NCI-H524 (cell line): ENCODE measurements at places on chromosomes 11 and 22.

DNA sequence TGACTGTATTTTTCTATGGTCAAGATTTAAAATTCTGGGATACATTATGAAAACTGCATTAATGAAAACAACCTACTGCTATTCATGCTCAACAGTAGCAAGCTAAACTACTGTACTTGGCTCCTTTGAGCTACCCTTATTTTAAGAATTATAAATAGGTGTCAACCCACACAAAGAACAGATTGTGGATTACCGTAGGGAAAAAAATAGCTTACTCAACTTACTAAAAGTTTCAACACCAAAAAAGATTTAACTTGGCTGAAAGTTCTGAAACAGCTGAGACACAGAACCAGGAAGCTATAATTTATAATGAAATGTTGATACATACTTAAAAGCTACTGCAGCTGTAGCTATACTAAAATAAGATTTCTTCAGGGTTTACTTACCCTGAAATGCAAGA, 10.1 kb downstream of the LIN7C start:
- DNase-seq = no peak

DNA sequence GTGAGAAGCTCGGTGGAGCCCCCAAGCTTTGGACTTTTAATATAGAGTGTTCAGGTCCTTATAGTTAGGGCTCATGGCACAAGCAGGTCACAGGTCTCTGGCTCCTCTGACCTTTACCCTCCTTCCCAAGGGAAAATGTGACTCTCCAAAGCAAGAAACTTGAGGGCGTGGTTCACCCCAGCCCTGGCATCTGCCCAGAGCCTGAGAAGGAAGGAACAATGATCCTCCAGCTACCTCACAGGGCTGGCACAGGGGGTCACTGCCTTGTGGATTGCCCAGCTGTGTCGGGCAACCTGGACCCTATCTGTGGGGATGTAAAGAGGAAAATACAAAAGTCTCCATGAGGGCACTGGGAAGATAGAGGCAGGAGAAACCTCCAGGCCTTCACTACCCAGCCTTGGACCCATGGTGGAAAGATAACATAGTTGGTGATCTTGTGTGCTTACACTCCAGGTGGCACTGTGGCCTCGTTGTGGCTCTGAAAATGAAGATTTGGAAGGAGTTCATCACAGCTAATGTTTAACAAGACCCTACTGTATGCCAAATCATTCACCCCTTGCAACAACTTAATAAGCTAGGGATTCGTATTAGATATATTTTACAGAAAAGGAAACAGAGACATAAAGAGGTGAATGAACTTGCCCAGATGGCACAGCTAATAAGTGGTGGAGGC, 3.8 kb upstream of the ZNF195 start:
- DNase-seq = no peak

DNA sequence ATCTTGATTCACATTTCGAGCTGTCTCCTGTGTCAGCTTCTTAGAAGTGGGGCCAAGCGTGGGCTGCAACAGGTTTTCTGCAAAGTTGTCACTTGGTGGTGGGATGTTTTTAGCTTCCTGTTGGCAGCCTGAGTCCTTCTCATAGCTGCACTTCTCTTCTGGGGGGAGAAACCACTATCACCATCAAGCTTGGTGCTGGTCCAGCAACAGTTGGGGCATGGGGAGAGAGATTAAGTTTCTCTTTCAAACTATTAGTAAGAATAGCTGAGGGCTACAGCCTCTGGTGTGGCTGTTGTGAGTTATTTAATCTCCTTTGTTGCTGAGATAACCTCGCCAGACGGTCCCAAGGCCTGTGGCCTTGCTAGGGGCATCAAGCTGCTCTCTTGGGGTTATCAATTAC, 123.3 kb upstream of the CRYBB3 start:
- no peak for DNase-seq

DNA sequence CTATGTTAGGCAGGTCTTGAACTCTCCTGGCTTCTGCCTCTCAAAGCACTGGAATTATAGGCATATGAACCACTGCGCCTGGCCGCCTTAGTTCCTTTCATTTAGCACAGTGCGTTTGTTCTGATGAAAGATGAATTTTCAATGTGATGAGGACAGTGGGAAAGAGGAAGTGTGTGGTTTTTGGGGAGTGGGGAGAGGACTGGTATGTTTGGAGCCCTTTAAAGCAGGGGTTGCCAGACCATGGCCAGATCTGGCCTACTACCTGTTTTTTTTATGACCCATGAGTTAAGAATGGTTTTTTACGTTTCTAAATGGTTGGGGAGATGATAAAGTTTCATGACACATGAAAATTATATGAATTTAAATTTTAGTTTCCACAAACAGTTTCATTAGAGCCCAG, 12.5 kb downstream of the ATXN10 start:
- no peak for DNase-seq

- DNase-seq = no peak
These were observed 121.5 kb downstream of the RRAS2 start for GRCh38 chr11:14237444-14237961.

GRCh38 chr11:81496601-81497000, 1237.1 kb downstream of the FAM181B start:
- no peak for DNase-seq

GRCh38 chr11:69942333-69942820, 123.2 kb upstream of the FGF3 start:
- DNase-seq = no peak

DNA sequence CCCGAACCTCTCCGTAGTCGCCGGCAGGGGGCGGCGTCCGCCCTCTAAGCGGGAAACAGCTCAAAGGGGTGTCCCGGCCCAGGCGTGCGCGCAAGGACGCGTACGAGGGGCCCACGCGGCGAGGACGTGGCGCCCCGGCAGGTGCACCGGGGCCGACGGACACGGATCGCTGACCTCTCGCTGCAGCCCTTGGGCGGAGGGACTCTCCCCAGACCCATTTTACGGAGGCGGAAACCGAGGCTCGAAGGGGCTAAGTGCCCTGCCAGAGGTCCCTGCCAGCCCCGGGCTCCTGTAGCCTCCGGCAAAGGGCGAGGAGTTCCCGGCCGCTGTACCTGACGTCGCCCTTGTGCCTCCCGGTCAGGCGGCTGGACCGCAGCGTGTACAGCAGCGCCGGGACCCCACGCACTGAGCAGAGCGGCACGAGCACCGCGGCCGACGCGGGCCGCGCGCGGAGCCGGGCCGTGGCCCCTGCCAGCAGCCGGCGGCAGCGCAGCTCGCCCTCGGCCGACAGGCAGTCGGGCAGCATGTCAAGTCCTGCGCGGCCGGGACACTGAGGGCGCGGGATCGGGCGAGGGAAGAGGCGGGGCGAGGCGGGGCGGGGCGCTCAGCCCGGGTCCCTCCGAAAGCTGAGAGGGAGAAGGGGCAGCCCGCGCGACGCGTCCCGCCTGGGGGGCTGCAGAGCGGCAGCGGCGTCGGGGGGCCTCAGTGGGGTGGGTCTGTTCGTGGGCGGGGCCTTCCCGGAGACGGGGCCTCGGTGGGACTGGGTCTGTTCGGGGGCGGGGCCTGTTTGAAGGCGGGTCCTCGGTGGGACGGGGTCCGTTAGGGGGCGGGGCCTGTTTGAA, at the start of gene NUDT8:
Gene NUDT8 (minus strand): TSS at position 552 of the 842 bp plus-strand sequence. CDS start 26 bp downstream, at position 526.
- DNase-seq = peak; percentile 73

- DNase-seq = peak; percentile 27
These were observed 1.8 kb downstream of the RASSF10 start for GRCh38 chr11:13010749-13011465.

DNA sequence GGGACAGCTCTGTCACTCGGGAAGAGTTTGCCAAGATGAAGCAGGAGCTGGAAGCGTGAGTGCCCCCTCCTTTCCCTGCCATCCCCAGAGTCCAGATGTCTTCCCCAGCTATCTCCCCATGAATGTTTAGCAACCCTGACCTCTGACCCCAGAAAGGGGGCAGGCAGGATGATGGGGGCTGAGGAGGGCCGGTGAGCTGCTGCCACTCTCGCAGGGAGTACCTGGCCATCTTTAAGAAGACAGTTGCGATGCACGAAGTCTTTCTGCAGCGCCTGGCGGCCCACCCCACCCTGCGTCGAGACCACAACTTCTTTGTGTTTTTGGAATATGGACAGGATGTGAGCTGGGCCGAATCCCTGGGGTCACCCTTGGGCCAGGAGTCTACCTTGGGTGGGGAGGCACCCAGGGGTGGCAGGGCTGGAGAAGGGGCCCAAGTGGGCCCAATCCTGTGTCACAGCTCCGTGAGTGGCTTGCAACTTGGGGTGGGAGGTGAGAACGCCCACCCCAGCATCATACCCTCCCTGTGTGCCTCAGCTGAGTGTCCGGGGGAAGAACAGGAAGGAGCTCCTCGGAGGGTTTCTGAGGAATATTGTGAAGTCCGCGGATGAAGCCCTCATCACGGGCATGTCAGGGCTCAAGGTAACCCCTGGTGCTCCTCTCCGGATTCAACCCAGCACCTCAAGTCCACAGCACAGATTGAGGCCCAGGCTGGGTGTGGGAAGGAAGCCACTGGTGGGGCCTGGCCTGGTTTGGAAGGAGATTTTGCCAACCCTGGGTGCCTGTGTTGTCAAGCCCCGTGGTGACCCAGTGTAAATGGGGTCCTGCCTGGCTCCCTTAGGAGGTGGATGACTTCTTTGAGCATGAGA, 7.5 kb downstream of the CFL1 start:
- DNase-seq = no peak

- DNase-seq = no peak
These were observed 1022.0 kb downstream of the TBC1D22A start for GRCh38 chr22:47784367-47784983.

DNA sequence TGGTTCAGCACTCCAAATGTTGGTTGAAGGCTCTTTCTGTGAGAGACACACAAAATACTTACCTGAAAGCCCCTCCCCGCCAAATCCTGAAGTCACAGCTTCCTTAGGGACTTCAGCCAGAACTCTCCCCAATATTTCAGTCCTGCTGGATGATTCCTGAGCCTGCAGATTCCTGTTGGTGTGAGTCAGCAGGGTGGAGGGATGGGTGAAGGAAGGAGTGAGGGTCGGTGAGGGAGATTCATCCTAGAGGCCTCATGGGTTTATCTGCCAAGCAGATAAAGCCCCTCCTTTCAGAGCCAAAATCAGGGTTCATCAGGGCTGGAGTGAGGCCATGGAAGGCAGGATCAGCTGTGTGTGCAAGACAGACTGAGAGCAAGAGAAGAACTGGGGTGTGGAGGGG, 37.9 kb downstream of the SMIM38 start:
- no peak for DNase-seq

DNA sequence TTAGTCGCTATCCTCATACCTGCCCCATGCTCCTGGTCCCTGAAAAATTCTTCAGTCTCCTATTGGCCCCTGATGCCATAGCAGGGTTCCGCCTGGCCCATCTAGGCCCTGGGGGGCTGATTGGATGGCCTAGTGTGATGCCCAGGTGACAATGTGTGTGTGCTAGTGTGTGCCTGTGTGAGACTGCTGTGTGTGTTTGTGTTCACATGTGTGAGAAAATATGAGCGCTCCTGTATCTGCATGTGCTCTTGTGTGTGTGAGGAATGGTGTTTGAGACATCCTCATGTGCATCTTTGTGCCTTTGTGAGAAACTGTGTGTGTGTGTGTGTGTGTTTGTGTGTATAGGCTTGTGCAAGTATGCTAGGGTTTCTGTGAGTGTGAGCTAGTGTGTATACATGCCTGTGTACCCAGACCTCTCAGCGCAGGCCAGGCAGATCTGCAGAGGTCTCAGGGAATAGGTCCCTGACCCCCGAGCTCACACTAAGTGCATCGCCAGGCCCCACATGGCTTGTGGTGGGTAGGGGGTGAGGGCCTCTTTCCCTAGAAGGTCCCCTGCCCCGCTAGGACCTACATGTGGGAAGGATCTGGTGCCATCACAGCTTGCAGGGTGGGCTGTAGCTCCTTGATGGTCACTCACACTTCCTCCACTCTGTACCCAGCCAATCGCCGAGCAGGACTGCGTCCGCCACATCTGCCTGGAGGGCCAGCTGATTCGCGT, 64.6 kb downstream of the OTOG start:
- DNase-seq = no peak

- DNase-seq = no peak
These were observed 25.3 kb downstream of the ABTB2 start for GRCh38 chr11:34332524-34332923.

DNA sequence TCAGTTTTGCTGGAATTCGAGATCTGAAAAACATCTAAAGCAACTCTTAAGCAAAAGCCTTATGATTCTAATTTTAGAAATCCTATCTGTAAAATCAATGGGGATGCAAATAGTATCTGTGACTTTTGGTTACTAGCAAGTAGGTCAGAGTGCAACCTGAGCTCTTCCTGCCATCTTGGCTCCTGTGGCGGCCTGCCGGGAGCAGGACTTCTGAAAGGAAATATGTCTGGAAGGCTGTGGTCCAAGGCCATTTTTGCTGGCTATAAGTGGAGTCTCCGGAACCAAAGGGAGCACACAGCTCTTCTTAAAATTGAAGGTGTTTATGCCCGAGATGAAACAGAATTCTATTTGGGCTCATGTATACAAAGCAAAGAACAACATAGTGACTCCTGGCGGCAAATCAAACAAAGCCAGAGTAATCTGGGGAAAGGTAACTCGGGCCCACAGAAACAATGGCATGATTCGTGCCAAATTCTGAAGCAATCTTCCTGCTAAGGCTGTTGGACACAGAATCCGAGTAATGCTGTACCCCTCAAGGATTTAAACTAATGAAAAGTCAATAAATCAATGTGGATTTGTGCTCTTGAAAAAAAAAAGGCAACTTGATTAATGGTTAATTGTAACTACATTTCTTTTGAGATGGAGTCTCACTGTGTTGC, 1.7 kb downstream of the SAMM50 start:
- no peak for DNase-seq

DNA sequence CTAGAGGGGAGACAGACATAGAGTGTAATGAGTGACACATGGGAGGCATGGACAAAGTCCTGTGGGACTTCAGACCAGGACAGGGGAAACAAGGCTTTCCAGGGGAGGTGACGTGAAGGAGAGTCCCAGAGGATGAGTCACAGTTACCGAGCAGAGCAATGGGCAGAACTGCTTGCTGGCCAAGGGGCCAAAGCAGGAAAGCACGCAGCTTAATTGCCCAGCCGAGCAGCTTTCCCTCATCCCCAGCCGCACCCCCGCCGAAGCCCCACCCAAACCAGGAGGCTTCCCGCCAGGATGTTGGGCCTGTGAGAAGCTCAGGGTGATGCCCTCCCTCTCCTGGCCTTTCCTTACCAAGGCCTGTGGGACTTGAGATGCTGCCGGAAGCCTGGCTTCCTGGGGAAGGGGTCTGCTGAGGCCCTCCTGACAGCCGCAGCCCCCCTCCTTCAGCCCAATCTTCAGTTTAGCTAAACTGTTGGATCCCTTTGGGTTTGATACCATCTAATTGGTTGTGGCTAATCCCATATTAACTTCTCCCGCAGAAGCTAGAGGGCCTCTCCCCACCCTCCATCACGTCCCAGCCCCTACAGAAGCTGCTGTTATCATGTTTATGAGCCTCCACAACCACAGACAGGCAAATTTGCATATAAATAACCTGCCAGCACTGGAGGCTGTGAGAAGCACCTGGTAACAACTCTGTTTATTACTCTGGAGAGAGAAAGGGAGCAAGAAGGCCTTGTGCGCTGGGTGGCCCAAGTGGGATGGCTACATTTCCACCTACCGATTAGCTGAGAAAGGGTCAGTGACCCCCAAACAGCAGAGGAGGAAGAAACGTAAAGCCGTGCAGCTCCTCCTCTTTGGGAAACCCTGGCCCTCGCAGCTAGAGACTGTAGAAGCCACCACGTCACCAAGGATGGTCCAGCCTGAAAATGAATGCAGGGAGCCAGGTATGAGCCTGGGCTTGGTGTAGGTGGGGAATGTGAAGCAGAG, 80.0 kb downstream of the TRIM29 start:
- DNase-seq = no peak

GRCh38 chr11:62433141-62433903, 14.5 kb downstream of the SCGB1A1 start:
- no peak for DNase-seq
